ENCODE measurements at places on chromosomes 11 and 22.

- peak; percentile 33 for DNase-seq
Measured at GRCh38 chr11:46676436-46677158, 23.8 kb downstream of the ARHGAP1 start.

DNA sequence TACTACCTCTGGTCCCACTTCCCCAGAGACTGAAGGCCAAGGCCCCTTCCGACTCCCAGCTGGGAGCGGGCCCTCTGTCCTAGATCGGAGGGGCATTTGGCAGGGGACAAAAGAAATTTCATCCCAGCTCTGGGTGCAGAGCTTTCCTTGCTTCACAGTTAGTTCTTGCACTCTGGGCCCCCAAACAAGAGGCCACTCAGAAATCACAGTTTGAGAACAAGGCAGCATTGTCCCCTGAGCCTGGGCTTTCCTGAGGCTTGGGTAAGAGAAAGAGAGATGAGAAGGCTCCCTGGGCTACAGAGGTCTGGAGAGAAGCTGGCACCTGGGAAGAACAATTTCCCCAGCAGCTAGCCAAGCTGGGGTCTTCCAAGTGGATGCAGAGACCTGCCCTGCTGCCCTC is 71.8 kb upstream of the NCAM1 start:
- no peak for DNase-seq

DNA sequence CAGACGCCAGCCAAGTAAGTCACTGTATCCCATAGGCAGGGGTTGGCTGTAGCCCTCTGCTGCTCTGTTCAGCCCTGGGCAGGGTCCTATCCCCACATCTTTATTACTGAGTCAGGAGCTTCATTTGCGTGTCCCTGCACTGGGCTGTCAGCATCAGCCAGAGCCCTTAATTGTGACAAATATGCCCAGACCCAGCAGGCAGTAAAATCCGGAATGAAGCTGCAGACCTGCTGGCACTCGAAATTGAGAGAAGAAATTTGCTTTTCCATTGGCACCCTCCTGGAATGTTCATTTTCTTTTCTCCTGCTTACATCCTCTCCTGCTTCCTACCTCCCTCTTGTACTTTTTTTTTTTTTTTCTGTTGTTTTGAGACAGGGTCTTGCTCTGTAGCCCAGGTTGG is 43.8 kb downstream of the CEP164 start:
- DNase-seq: no peak

DNA sequence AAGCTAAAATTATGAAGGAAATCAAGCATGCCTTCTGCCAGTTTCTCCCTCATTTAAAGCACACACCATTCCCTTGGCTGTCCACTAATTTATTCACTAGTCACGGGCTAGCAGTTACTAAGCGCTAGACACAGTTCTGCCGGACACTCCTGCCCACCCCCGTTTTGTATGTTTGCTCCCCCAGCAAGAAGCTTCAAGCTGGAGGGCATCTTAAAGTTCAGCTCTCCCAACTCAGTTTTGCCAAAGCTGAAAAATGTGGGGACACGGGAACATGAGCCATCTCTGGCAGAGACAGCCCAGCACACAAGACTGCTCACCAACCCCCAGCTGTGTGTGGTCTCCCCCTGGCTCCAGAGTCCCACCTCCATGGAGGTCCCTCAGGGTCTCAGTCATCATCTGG is 263.6 kb downstream of the BRD1 start:
- no peak for DNase-seq

GRCh38 chr11:70364745-70365543 is 33.4 kb upstream of the CTTN start:
- no peak for DNase-seq

GRCh38 chr22:49370627-49371301 is 456.9 kb downstream of the BRD1 start:
- DNase-seq: no peak

- DNase-seq: no peak
Measured at GRCh38 chr22:25081409-25081824, 118.2 kb upstream of the CRYBB3 start.

DNA sequence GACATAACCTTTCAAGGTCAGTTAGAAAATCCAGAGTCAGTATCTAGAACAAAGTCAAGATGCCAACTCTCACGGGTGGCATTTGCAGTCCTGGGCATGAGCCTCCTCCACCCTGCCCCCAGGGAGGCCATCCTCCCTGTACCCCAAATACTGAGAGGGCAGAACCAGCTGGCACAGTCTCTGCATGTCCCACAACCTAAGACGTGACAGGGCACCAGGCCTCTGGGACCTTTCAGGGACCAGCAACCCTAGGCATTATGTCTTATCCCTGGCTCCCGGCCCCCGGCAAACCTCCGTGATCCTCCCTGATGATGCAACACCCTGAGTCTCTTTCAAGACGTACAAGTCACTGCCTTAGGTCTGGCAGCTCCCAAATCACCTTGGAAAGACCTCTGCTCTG is 2.0 kb downstream of the MB start:
- DNase-seq: no peak

DNA sequence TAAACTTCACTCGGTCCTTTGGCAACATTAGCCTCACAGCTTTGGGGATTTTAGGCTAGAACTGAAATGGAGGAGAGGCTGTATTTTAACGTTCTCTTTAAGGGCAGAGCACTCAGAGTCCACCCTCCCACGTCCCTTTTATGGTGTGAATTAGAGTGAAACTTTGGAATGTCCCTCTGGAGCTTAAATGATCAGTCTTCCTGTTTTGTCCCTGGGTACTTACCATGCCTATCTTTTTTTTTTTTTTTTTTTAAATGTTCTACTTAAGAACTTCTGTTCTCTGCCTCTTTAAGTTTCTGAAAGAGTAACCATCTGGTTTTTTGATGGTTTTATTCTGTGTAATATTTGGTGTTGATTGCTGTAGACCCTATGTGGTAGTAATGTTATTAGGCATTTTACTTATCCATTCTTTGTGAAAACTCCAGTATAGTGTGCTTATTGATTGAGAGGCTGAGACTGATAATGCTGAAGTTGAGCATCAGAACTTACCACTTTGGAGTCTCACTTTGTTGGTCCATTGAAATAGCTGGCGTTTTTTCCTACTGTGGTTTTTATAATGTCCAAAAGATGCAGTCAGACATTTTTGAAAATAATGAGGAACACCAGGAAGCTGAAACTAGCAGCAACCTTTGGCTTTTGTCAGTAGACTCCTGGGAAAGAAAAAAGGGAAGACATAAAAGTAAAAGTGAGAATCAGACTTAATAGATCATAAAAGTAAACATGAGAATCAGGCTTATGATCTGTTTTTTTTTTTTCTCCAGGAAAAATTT is 11.6 kb downstream of the UVRAG start:
- no peak for DNase-seq

DNA sequence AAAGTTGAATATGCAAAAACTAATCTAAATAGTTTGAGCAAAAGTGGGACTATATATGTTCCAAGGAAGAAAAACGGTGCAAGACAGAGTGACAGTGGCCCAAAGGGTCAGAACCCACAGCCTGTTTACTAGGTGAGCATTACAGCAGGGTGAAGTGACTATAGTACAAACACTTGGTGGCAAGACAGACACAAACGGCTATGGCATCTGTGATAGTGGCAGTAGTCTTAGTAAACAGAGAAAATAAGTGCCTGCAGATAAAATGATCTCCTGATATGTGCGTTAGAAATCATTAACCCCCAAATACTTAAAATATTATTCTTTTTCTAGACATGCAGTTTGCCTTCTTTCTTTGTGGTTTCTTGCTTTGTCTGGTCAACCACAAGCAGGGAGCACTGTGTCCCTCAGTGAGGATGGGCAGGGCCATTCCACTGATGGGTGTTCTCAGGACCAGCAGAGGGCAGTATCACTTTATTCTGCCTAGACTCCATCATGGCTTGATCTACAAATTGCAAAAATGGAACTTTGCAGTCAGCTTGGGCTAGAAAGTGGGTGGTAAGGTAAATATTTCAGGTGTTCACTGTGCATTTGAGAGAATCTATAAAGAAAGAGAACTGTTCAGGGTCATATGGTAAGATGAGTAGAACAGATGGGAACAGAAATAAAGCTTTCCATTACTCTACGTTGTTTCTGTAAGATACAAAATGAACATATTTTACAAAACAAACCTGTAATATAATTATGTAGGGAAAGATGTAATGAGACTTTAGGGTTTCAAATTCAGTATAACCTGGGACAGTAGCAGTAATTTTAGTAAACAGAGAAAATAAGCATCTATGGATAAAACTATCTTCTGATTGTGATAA is 198.2 kb downstream of the SWAP70 start:
- peak; percentile 50 for DNase-seq

- peak; percentile 81 for DNase-seq
Measured at GRCh38 chr22:36757668-36758211, 18.2 kb downstream of the IFT27 start.

- DNase-seq: peak; percentile 87
Measured at GRCh38 chr11:129143335-129143734, 48.8 kb downstream of the ARHGAP32 start.

GRCh38 chr11:1130276-1131032 is 27.3 kb upstream of the MUC5AC start:
- DNase-seq: no peak

GRCh38 chr22:22195265-22196017 is 49.1 kb upstream of the VPREB1 start:
- DNase-seq: peak; percentile 58

DNA sequence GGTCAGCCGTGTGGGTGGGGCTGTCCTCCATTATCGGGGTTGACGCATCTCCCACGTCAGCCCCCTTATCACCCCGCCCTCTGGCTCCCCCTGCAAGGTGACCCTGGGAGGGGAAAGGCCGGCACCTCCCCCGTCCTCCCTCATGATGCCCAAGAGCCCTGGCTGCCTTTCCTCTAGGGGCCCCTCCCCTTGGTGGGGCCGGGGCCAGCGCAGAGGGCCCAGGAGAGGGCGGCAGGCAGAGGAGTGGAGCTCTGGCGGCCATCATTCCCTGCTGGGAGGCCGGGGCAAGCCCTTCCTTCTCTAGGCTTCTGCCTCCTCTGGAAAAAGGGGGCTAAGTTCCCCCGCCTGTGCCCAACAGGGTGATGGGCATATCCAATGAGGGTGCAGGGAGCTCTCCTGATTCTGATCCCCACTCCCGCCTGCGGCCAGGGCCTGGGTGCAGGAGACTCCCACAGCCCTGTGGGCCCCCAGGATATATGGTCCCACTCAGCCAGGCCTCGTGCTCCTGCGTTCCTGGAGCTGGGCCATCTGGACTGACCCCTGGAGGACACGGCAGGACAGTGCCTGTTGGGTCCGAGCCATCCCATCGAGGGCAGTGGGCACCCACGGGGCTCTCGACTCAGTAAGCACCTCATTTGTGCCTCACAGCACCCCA is 12.3 kb downstream of the MYRF start:
- DNase-seq: peak; percentile 60

DNA sequence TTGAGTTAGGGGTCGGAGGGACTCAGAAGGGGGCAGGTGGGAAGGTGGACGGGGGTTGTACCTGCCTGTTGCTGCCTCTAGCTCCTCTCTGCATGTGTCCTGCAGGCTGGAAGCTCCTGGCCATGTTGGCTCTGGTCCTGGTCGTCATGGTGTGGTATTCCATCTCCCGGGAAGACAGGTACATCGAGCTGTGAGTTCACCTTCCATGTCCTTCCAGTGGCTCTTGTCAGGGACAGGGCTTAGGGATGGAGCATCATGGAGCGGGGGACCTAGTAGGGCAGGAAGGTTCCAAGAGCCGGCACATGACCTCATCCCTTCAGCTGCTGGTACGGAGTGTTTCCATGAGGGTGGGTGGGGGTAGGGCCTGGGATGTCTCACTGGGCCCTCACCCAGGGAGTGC is 50.9 kb downstream of the ST3GAL4 start:
- DNase-seq: no peak

- DNase-seq: no peak
Measured at GRCh38 chr11:47611348-47611794, 17.2 kb upstream of the C1QTNF4 start.

DNA sequence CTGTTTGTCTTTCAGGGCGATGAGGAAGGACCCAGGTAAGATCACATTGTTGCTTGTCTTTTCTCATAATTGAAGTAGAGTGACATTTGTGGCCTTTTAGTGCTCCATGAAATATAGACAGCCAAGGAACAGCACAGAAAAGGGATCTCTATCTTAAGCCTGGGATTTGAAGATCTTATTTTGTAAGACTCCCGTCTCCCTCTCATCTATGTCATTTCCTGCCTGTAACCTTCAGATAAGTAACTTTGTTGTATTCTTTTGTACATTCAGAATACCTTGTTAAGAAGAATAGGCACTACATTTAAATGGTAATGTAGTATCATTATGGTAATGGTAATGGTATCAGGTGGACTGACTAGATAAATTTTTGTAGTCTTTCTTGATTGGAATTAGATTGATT is 72.8 kb downstream of the TRIM44 start:
- no peak for DNase-seq

- DNase-seq: peak; percentile 67
Measured at GRCh38 chr22:45460288-45461109, 42.2 kb upstream of the FBLN1 start.

- peak; percentile 61 for DNase-seq
Measured at GRCh38 chr11:34356913-34357700, 703 bp downstream of the ABTB2 start.

DNA sequence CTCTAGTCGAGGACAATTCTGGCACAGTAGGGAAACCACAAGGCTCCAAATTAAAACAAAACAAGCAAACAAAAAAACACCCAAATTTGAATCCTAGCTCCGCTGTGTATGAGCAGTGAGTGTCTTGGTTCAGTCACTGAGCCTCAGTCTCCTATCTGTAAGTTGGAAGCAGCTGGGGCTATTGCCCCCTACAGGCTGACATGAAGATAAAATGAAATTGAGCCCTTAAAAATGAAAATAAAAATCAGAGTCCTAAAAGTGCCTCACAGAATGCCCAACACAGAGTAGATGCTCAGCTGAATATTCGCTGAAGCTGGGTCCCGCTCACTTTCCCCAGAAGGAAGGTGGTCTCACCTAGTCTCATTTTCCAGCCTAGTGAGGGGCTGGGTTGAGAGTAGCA is 65.2 kb downstream of the PDE2A start:
- no peak for DNase-seq

DNA sequence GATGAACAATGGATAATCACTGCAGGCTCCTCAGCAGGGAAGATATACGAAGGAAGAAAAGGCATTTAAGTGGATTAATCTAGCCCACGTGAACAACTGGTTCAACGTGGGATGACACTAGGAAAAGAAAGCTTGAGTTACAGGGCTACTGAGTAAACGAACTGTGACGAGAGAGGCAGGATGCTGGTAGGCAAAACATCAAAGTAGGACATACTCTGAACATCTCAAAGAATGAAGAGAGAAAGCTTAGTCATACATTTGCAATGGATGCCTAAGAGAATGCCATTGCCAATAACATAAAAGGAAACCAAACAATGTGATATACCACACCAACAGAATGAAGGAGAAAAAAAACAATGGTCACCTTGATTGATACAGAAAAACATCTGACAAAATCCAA is 12.9 kb downstream of the USP28 start:
- DNase-seq: no peak

GRCh38 chr11:32137263-32137662 is 46.4 kb downstream of the RCN1 start:
- no peak for DNase-seq

DNA sequence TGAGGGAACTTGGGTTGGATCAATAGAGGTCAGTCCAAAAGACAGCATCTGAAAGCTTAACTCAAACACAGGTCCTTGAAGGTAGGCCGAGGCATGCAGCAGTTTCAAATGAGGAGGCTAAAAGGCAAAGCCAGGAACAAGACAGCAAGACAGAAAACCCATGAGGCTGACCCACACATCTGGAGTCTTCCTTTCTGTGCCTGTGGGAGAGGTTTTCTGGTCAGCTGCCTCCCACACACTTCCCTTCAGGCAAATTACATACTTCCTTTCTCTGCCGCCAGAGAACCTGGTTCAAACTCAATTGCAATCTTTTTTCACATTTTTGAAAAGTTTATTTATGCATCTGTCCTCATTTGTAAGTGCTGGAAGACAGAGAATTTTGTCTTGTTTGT is 29.8 kb upstream of the CRTAM start:
- no peak for DNase-seq

Data from left cardiac atrium (tissue), 4 donors.